Upper lobe of right lung (tissue), 1 donor: ENCODE measurements at places on chromosomes 5 and 9. TPM values are rescaled to one million over a fixed set of nuclear protein-coding genes. Genes with fewer than 3 reads are reported as not detected.

GRCh38 chr9:120490888-120491595 lies 88.9 kb downstream of the CDK5RAP2 start:
- H3K27ac ChIP-seq: peak overlapping the region; percentile 39
- H3K36me3 ChIP-seq: peaks cover 24% of the 10 kb centered on the region
- H3K4me1 ChIP-seq: peaks cover 15% of the 10 kb centered on the region
- no peak overlapping the region for H3K4me3 ChIP-seq
- no peaks in the 10 kb centered on the region for H3K27me3 ChIP-seq

DNA sequence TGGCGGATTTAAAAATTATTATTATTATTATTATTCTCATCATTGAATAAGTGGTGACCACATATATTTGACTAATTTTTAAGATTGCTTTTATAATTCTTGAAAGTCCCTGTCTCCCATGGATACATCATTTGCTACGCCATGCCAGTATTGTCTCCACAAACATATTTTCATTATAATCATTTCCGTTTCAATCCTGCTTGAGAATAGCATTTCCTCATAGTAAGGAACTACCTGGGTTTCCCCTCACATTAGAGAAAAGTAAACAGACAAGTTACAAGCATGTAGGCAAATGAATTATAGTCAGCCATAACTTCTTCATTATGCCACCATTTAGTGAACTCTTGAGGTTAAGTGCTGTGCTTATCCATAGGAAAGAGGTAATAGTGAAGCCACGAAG lies 276.6 kb downstream of the NFIB start:
- no peaks in the 10 kb centered on the region for H3K36me3 ChIP-seq
- no peaks in the 10 kb centered on the region for H3K4me1 ChIP-seq
- H3K4me3 ChIP-seq: no peak overlapping the region
- no peaks in the 10 kb centered on the region for H3K27me3 ChIP-seq

GRCh38 chr9:13786131-13786530 lies 506.6 kb upstream of the MPDZ start:
- H3K27ac ChIP-seq: peak overlapping the region; percentile 27
- no peak overlapping the region for H3K4me3 ChIP-seq
- H3K36me3 ChIP-seq: no peaks in the 10 kb centered on the region
- H3K4me1 ChIP-seq: no peaks in the 10 kb centered on the region

- no peaks in the 10 kb centered on the region for H3K27me3 ChIP-seq
- no peak for DNase-seq
- no peak overlapping the region for H3K27ac ChIP-seq
- no peak overlapping the region for H3K4me3 ChIP-seq
- H3K36me3 ChIP-seq: no peaks in the 10 kb centered on the region
- no peaks in the 10 kb centered on the region for H3K4me1 ChIP-seq
These were observed 47.3 kb downstream of the FBN2 start for GRCh38 chr5:128490761-128491160.

GRCh38 chr9:27125030-27125429 lies 16.0 kb downstream of the TEK start:
- H3K4me1 ChIP-seq: peaks cover 3% of the 10 kb centered on the region
- no peak overlapping the region for H3K4me3 ChIP-seq
- no peak for DNase-seq

The MPDZ gene
- total RNA-seq: 37.8 TPM

The GMCL2 gene
- total RNA-seq: not detected
